ENCODE measurements at places on chromosomes 1 and 21.

GRCh38 chr21:28734522-28735175 lies 258.0 kb downstream of the LTN1 start:
- peak; percentile 61 for DNase-seq

DNA sequence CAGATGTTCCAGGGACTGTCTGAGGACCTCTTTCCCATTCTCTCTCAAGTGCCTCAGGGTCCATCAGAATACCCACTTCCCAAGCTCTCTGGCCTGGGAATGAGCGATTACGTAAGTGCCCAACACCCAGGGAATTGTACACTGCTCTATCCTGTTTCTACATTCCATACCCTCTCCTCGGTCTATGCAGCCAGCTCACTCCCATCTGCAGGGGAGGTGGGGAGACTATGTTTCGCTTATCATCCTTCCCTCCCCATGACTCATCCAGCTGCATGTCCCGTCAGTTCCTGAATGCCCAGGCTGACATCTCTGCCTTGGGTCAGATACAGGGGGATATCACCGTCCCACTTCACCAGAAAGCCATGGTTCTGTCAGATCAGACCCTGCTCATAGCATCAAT lies 34.5 kb upstream of the CD1D start:
- no peak for DNase-seq

DNA sequence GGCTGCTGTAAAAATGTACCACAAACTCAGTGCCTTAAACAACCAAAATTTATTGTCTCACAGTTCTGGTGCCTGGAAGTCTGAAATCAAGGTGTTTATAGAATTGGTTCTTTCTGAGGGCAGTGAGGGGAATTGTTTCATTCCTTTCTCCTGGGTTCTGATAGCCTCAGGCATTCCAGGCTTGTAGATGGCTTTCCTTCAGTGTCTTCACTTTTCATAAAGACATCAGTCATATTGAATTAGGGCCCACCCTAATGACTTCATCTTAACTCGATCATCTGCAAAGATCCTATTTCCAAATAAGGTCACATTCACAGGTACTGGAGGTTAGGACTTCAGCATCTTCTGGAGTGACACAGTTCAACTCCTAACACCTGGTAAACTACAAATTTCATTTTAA lies 15.0 kb downstream of the CDKN2C start:
- DNase-seq = no peak

- no peak for DNase-seq
Measured at GRCh38 chr1:67191668-67192520, 25.6 kb downstream of the IL23R start.

- DNase-seq = no peak
Measured at GRCh38 chr1:184716158-184716557, 38.5 kb downstream of the EDEM3 start.

DNA sequence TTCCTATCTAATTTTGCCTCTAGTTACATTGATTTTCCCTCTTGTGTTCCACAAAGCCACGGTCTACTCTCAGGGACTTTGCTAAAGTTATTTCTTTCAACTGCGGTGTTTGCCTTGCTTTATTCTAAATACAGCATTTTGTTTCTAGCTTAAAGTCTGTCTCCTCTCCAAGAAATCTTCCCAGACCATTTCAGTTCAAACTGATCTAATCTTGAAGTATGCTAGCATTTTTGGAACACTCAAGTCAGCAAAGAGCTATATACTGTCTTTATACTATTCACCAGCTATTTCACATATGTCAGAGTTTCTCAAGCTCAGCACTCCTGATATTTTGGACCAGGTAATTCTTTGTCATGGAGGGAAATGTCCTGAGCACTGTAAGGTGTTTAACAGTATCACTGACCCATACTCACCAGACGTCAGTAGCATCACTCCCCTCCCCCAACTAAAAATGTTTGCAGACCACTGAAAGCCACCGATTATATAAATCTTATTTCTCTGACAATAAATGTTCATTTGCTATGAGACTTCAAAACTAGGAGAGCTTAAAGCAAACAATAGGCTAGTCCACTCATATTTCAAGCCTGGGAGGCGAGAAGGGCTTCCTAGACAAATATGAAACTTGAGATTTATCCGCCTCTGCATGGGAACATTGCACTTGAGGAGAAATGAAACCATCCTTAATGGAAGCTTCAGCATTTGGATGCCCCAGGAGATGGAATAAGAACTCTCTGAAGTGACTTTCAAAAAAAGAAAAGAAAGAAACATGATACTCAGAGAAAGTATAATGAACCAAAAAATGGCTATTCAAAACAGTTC lies 81.1 kb downstream of the KIAA0319L start:
- no peak for DNase-seq

DNA sequence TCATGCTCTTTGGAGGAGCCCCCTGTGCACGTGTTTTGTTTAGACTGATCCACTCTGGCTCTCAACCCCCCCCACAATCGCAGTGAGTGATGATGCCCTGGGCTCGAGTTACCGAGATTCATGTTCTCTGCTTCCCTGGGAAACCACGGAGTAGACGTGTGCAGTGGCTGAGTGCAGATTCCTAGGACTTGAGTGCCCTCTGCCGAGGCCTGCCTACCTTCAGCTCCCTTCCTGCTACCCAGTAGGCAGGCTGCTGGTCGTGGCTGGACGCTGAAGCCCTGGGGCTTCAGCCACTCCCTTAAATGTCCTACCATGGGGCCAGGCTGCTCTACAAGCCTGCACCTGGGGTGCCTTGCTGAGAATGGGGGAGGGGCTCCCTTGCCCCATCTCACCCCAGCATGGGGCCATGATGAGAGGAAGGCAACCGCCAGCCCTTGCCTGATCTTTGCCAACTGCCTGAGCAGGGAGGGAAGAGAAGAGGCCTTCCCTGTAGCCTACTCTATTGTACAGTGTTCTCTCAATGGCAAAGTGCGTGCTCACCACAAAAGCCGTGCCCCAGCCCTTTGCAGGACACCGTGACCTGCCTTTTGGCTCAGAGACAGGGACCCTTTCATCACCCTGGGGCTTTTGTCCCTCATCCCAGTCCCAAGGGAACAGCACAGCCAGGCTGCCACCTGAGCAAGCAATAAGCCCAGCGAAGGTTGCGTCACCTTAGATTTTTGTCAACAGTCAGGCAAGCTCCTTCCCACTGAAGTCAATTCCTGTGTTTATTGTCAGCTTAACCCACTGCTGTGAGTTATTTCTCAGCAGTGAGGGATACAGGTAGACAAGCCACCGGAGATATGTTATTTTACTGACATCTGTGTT lies 4.1 kb upstream of the GRIK3 start:
- DNase-seq = peak; percentile 32

DNA sequence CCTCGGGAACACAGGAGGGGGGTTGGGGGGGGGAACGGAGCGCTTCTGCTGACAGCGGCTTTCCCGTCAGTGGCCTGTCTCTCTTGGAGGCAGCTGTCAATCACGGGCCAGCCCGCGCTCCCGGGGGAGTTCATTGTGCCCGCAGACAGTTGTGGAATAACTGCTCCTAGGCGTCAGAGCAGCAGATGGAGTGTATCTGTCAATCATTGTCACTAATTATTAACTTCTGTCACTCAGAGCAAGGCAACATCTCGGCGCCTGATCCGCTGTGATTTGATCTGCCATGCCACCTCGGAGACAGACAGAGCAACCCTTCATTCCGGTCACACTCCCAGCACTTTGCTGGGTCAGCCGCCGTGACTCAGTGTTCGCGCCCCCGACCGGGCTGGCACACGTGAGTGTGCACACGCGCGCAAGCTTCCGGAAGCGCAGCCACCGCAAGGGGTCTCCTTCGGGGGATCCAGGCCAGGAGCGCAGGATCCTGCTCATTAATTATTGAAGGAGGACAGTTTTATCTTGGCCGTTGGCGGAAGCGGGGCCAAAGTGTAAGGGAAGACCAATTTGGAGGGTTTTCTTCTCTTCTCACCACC lies 75.8 kb downstream of the RRAGC start:
- peak; percentile 90 for DNase-seq

DNA sequence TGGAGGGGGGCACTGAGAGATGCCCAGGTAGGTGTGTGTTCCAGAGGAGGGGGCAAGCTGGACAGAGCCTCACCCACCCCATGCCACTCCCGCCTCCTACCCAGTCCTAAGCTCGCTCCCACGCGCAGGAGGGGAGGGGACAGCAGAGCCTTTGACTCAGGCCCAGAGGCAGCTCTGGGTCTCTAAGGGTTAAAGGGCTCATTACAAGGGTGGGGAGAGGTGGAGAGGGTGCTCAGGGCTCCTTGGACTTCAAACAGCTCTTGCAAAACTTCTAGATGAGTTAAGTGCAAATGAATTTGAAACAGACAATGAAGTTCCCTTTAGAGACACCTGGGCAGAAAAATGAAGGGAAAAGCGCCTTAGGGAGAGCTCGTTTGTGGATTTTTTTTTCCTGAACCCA lies 104.2 kb upstream of the CASZ1 start:
- DNase-seq = peak; percentile 49

DNA sequence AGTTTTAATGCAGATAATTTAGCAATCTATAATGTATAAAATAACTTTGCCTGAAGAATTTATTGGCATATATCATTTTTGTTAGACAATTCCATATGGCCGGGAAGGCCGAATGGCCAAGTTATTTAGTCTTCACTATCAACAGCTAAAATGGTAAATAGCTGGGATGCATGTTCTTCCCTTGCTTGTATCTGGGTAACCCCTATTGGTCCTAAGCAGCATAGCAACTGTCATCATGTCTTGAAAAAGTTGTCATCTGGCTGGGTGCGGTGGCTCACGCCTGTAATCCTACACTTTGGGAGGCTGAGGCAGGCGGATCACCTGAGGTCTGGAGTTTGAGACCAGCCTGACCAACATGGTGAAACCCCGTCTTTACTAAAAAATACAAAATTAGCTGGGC lies 340.0 kb upstream of the DPYD start:
- no peak for DNase-seq

DNA sequence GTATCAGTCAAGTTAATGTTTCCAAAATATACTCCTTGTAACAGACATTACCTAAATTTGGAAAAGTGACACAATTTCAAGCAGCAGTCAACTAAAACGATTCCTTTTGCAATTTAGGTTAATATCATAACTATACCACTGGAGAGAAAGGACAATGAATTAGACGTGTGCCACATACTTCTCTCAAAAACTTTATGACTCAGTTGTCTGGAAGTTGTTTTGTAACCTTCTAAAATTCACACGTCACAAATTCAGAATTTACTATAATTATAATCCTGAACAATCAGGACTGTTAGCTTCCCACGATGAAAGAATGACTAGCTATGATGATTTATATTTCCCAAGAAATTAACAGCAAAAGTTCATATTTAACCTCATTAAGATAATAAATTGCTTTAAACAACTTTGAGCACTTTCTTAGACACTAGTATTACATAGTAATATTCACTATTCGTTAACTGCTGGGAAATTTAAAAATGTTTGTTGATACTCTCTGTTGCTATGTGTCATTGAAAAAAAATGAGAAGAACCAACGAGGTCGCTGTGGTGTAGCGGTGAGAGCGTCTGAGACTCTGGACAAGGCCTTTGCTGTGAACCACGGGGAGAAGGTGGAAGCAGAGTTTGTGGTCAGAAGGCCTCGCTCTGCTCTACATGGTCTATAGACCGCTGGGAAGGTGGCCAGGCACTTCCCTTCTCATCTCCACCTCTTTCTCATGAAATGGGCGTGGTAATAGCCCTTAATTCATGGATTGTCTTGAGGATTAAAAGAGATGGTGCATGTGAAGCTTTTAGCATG lies 27.9 kb upstream of the BATF3 start:
- DNase-seq = peak; percentile 71

DNA sequence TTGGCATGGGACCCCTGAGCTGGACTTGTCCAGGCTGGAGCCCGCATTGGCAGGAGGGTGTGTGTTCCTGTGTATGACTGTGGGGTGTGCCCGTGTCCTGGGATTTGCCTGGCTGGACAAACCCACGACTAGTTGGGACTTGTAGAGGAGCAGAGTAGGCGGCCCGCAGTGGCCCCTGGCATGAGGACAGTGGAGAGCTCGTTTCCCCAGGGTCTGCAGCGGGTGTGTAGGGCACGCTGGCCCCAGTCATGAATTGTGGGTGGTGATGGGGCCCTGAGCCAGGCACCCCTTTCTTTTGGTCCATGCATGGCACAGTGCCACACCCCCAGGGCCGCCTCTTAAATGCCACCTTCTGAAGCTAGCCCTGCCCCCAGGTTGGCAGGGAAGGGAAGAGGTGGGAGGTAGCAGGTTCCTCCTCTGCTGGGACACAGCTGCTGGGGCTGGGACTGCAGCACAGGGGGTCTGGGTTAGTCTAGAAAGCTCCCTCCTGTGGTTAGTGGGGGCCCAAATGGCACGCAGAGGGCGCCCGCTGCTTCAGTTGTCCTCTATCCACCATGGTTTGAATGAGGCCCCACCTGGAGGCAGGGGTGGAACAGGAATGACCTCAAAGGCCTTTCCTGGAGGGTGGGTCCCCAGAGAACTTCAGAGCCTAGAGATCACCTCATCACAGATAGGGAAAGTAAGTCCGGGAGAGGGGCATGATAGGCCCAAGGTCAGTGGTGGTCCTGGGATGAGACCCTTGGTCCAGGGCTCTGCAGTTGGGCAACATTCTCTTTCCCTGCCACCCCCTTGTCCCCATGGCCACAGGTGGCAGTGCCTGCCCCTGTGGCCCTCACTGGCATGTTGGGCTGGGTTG lies 4.1 kb downstream of the CROCC start:
- no peak for DNase-seq

- DNase-seq = no peak
Measured at GRCh38 chr1:150362721-150363425, 1.1 kb upstream of the RPRD2 start.

GRCh38 chr1:239260842-239261241 lies 125.5 kb upstream of the CHRM3 start:
- no peak for DNase-seq

GRCh38 chr1:86993269-86993985 lies 79.0 kb downstream of the HS2ST1 start:
- no peak for DNase-seq

GRCh38 chr1:62090016-62090415 lies 104.6 kb upstream of the L1TD1 start:
- DNase-seq = no peak

DNA sequence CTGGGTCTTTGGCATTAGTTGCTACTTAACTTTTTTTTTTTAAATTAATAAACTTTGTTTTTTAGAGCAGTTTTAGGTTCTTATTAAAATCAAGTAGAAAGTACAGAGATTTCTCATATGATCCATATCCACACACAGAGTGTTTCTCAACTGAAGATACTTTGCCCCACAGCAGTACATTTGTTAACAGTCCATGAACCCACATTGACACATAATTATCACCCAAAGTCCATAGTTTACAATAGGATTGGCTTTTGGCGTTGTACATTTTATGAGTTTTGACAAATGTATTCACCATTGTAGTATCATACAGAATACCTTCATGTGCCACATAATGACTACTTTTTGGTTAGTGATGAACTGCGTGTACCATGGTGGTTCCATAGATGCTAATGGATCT lies 106.8 kb downstream of the ADGRL2 start:
- no peak for DNase-seq

DNA sequence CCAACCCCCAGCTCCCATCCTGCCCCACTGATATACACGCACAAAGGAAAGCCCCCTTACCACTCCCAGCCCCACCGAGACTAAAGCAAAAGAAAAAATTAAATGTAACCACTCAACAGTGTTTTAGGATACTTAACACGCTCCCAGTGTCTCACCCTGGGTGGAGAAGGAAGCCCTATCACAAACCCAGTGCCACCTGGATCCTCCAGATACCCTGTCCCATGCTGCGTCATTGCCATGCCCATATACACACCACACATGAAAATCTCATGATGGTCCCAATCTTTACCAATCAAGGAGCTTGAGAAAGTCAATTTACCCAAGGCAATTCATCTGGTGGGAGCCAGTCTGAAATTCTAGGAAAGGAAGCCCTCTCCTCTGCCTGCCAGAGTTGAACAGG lies 11.2 kb downstream of the KIAA1614 start:
- no peak for DNase-seq

GRCh38 chr1:113874012-113874879 lies 2.7 kb upstream of the PTPN22 start:
- DNase-seq = peak; percentile 82

GRCh38 chr1:84773195-84773594 lies 82.9 kb upstream of the SSX2IP start:
- no peak for DNase-seq

Measured in kidney tubule cell (primary cell).